Skin of body (tissue), 3 donors: ENCODE measurements at places on chromosomes 6 and 20. TPM values are rescaled to one million over a fixed set of nuclear protein-coding genes. Genes with fewer than 3 reads are reported as not detected.

DNA sequence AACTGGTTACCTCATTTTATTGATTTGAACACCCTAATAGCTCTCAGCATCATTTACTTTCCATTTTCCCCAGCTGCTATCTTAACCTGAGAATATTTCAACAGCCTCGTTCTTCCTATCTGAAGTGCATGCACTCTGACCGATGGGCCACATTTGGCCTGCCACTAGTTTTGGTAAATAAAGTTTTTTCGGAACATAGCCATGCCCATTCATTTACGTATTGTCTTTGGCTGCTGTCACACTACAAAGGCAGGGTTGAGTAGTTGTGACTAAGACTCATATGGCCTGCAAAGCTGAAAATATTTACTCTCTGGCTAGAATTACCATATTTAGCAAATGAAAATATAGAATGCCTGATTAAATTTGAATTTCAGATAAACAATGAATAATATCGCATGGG lies 10.8 kb downstream of the ADGRF4 start:
- no peak for DNase-seq

DNA sequence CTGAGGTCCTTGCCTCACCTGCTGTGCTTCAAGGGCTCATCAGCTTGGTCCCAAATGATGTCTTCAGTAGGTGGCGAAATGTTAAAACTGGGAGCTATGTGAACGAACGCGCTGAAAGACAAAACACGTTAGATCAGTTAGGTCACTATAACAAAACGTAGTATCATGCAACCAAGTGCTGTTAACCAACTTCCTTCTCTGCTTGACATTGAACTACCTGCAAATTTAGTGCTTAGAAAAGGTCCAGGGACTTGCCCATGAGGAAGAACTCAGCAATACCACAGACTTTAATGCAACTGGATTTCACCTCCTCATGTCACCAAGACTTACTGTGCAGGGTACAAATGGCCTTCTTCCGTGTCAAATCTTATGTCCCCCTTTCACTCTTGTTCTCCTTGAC lies 24.8 kb downstream of the BACH2 start:
- DNase-seq: no peak

GRCh38 chr20:62313021-62313420 lies 10.2 kb downstream of the ADRM1 start:
- no peak for DNase-seq

The RIPOR2 gene
- 13.6 TPM for total RNA-seq
